ENCODE measurements at places on chromosomes 6 and 20. TPM values are rescaled to one million over a fixed set of nuclear protein-coding genes. Genes with fewer than 3 reads are reported as not detected.

DNA sequence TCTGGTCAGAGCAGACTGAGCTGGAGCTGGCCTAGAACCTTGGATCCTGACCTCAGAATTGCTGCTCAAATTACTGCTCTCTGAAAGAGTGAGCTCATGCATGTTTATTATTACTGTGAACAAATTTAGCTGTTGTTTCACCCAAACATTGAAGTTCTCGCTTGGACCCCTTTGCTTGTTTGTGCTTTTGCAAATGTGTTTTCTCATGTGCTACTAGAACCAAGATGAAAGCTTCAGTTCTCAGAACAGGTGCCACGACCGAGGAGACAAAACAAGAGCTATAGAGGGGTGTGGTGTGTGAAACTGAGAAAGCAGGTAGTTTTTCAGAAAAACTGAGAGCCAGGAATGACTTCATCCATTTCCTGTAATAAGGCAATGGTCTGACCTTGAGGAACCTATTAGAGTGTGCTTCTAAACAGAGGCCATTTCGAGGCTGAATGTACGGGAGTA, 50.0 kb upstream of the ESR1 start:
- DNase-seq, result no peak

DNA sequence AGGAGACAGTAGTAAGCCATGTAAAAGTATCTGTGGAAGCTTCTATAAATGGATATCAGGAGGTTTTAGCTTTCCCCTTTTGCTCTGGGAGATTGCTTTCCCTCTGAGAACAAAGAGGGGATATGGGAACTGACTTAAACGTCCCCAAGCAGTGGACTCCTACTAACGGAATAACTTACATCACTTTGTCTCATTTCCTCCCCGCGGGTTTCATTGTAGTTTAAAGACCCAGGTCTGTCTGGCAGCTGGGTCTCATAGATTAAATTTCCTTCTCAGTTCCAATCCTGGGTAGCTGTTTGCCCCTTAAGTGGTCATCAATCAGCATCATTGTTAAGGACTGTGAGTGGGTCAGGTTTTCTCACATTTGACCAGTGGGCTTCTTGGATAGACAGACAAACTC, 68.7 kb downstream of the PLAGL1 start:
- no peak for DNase-seq

- no peak for DNase-seq
Observed at GRCh38 chr20:10573951-10574339, 99.9 kb downstream of the JAG1 start.

DNA sequence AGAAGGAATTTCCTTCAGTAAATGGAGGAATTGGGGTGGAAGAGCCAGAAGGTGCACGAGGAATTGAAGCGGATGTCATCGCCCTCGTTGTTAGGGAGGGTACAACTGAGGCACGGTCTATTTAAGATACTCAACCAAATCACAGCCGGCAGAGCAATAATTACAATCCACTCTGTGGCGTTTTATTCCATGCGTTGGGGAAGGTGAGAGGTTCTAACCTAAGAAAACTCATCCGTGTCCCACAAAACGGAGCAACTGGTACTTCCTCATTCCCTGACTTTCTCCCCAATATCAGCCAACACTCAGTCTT, 802 bp upstream of the RRBP1 start:
- no peak for DNase-seq

DNA sequence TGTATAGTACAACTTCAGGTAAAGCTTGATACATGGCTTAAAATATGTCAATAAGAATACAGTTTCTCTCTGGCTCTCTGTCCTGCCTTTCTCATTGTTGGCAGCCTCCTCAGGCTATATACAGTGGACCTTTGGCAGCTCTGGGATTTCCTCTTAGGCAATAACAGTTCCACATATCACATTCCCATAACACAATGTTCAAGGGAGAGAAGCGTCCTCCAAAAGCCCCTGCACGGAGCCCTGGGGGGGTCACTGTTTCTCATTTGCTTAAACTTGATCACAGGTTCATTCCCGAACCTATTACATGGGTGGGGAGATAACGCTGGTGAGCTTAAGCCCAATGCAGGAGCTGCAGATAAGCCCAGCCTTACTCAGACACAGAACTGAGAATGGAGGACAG, 4.4 kb upstream of the FLRT3 start:
- no peak for DNase-seq

GRCh38 chr6:10749734-10750133, 2.1 kb downstream of the TMEM14B start:
- DNase-seq, result no peak

DNA sequence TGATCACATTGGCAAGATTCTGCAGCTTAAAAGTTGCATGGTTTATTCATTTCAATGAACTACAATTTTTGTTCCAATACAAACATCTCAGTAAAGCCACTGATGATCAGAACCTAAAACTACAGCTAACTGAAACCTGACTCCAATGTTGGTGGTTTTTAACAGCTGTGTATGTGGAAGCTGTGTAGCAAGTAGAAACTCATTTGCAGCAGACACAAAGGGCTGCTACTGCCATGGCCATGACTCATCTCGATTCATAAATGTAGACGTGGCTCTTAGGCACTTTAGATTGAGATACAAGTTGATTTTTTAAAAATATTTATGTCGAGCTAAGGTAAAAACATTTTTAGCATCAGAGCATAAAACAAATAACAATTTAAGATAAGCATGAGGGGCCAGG, 19.5 kb upstream of the MAP3K4 start:
- no peak for DNase-seq

DNA sequence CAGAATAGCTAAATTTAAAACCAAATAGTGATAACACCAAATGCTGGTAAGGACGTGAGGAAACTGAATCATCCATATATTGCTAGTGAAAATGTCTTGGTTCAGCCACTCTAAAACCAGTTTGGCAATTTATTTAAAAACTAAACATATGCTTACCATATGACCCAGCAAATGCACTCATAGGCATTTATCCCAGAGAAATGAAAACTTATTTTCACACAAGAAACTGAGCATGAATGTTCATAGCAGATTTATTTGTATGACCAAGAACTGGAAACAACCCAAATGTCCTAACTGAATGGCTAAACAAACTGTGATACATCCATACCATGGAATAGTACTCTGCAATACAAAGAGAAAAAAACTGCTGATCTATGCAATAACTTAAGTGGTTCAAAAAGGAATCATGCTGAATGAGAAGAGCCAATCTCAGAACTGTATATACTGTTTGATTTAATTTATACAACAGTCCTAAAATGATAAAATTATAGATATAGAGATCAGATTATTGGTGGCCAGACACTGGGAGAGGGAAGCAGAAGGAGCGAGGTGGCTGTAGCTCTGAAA, 115.6 kb upstream of the ADGRF1 start:
- no peak for DNase-seq

DNA sequence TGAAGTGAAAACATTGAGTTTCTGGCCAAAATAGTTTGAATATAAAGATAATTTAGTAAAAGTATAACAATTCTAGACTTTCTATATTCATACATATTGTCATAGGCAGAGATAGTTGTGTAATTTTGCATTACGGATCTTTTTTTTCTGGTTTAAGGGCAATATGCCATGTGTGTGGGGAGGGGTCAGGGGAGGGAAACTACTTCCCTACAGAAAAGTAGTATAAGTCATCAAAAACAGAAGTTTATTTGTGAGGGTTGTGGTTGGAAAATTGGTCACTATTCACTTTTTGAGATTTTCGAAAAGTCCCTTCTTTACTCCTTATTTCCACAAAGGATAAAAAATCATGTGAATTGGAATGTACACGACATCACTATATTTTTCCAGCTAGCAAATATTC, 288.2 kb upstream of the PREP start:
- DNase-seq, result no peak

DNA sequence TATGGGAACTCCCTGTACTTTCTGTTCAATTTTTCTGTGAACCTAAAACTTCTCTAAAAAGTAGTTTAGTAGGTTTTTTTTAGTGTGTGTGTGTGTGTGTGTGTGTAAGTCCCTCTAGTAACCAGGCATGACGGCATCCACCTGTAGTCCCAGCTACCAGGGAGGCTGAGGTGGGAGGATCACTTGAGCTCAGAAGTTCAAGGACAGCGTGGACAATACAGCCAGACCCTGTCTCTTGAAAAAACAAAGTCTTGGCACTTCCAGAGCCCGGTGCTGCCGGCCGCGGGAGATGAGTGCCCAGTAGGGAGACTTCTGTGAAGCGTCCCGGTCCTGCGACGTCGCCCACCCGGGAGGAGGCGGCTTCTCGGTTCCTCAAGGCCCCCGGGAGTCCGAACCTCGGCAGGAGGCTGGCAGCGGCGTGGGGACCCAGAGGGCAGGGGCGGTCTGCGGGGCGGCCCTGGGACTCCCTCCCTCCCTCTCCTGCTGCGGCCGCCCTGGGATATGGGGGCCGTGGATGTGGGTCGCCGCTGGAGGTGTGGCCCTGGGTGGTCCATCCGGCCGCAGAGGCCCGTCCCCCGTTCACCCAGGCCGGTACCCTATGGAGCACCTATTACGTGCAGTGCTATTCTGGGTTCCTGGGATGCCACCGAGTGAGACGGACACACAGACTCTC, 78.0 kb upstream of the SIRPG start:
- DNase-seq, result no peak

- no peak for DNase-seq
Observed at GRCh38 chr20:55500130-55500529, 505.2 kb downstream of the CBLN4 start.

DNA sequence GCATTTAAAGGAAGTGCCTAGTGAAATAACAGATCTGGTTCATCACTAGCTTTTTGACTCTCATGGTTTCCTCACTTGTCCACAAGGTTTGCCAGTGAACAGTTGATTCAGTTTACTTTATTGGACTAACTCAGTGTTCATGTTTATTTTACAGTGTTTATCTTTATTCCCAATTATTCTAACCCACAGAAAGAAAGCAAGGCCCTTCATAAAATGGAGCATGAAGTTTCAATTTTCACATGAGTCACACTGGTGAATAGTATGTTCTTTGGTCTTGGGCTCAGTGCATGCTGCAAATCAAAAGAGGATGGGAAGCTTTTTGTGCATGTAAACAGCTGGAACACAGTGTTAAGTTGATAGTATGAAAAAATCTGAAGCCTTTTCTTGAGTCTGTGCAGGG, 217.6 kb upstream of the HDDC2 start:
- DNase-seq, result no peak

HLA-DMB gene
- 4.2 TPM for total RNA-seq

SPATS1 gene
- total RNA-seq, result not detected

MUC22 gene
- total RNA-seq, result 0.06 TPM

PRDM13 gene
- total RNA-seq, result not detected

PIM1 gene
- total RNA-seq, result 20.9 TPM

KHDC3L gene
- total RNA-seq, result not detected

GUCA1A gene
- total RNA-seq, result 1.4 TPM

TMEM14C gene
- 198 TPM for total RNA-seq

ADGB gene
- not detected for total RNA-seq

CCNC gene
- 130 TPM for total RNA-seq

BTN1A1 gene
- not detected for total RNA-seq
